ENCODE measurements at places on chromosomes 1 and 21.

DNA sequence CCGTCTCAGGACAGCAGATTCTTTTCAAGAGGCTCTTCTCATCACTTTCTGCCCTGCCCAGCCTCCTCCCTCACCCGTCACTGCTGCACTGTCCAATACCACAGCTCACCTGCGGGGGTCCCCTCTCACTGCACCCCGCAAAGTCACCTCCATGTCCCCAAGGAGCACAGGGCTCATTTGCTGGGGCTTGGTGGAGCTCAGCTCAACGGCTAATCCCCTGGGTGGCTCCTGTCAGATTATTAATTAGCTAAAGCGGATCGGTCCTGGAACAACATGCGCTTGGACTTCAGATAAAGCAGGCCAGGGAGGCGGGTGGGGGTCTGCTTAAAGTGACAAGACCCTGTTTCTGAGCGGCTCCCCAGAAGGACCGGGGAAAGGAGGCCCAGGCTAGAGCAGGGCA lies 43.1 kb downstream of the CASZ1 start:
- no peak for DNase-seq

- DNase-seq = no peak
These were observed 11.9 kb upstream of the NIBAN1 start for GRCh38 chr1:184986250-184986649.

DNA sequence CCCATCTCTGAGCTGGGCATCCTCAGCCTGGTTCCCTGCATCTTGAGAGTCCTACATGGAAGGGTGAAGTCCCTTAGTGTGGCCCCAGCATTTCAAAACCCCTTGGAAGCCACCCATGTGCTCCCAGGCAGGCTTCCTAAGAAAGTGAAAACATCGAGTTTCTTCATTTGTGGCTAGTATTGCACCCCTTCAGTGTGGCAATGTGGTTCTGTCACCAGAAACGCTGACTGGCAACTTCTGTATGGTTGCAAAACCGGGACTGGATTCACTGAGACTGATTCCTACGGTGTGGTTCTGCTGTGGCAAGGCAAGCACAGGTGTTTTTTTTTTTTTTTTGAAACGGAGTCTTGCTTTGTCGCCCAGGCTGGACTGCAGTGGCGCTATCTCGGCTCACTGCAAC lies 9.0 kb upstream of the IFNGR2 start:
- DNase-seq = no peak

DNA sequence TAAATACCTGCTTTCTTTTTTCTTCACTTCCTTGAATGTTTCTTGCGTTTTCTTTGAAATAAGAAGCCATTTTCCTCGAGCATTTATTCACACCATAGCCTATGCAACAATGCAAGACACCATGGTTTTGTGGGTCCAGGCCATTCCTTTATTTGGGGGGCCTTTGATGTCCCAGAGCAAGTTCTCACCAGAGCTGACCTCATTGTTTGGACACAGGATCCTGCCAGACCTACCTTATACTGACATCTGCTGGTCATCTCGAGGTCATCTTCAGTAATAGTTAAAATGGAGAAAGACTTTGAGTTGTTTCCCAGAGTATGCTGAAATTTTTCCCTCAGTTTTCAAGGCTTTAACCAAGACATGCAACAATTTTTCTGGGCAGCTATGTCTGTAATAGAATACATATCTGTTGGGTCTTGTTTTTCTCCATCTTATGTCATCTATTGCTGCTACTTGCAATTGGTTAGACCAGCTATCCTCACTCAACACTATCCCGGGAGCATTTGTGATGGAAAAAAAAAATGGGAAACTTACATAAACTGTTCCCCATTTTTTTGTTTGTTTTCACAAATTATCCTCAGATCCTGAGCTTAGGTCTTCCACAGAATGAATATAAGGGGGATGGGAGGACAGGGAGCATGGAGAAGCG lies 34.0 kb upstream of the BACE2 start:
- DNase-seq = no peak

- no peak for DNase-seq
These were observed 72.0 kb downstream of the ZNF281 start for GRCh38 chr1:200337831-200338230.

GRCh38 chr1:221408117-221408803 lies 333.6 kb downstream of the DUSP10 start:
- no peak for DNase-seq

- no peak for DNase-seq
These were observed 102.7 kb upstream of the VANGL1 start for GRCh38 chr1:115539061-115539460.

GRCh38 chr1:166069390-166069789 lies 97.4 kb downstream of the FAM78B start:
- DNase-seq = no peak

DNA sequence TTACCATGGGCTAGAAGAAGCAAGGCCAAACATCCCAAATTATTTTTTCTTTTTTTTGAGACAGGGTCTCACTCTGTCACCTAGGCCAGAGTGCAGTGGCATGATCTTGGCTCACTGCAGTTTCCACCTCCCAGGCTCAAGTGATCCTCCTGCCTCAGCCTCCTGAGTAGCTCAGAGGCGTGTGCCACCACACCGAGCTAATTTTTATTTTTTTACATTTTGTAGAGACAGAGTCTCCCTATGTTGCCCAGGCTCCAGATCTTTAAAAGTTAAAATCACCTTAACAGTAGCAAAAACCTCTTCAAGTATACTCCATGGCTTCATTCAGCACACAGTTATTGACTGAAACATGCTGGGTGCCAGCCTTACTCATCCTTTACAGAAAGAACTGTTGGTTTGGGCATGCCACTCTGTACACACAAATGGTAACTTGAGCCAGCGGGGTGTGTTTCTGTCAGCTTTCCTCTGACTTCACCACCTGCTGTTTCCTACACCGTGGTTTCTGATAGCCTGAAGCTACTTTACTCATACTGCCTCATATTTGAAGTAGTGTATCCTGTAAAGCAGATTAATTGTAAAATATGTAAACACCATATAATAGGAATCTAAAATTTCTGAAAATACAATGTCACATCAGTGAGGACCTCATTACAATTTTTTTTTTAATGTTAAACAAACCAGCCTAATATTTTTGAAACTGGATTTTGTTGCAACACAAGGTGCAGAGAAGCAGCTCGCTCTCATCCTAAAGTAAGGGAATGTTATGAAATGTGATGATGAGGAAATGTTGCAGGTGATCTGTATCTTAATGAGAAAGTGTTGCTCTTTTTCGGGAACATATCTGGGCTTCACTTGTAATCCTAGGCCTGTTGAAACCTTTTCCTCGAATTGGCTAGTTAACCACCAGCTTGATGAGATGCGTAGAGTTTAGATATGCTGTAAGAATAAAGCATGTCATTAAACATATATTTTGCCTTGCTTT lies 113.9 kb downstream of the ATP5PO start:
- no peak for DNase-seq

DNA sequence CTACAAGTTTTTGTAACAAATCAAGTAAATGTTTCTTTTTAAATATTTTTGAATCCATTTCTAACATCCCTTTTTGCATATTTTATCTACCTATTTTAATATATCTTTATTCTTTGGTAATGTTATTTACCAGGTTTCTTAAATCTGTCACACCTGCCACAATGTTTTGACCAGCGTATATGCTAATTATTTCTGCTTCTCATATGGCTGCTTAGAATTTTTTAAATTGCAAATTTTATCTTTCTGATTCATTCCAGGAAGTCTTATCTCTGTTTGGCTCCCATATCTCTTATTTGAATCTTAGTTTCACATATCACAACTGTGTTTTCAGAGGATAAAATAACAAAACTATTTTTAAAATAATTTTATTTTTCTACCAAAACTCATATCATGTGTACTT lies 1411.1 kb downstream of the KCNT2 start:
- no peak for DNase-seq

DNA sequence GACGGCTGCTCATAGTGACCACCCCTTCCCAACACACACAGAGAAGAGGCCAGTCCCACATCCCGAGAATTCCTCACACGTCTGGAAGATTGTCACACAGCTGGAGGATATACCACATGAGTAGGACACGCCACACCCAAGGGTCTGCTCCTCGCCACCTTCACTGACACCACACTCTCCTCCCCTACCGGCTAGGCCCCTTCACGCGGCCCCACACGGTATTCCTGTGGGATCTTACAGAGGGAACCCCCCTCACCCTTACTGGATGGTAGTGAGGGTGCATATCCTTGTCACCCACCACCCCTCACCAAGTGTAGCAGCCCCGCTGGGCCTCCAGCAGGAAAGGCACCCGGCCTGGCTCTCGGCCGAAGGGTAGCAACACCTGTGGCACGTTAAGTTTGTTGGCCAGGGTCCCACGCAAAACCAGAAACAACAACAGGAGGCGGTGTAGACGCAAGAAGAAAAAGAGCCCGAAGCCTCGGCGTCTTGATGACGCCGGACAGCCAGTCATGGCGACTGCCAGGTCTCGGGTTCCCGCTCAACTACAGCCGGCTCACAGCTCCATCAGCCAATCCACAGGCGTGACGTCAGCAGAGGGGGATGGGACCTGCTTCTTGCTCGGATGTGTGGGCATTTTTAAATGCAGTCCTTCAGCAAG lies at the start of gene NUP210L:
Gene NUP210L (minus strand): TSS at position 540 of the 658 bp plus-strand sequence.
- no peak for DNase-seq

DNA sequence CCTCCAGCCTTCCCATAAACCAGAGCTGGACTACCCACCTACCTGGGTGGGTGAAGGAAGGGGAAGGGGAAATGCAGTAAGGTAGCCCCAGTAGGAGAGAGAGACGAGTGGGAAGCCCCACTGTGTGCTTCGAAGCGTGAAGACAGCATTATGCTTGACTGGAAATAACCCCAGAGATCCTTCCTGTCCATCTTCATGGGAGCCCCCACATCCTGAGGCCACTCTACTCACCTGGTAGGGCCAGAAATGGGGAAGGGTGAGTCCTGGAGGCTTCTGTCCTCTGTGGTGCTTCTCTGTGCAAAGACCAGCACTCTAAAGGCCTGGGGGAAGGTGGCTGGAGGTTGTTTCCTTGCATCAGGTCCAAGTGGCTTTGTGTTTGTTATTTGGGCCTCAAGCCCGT lies 10.0 kb upstream of the RASSF5 start:
- DNase-seq = no peak

DNA sequence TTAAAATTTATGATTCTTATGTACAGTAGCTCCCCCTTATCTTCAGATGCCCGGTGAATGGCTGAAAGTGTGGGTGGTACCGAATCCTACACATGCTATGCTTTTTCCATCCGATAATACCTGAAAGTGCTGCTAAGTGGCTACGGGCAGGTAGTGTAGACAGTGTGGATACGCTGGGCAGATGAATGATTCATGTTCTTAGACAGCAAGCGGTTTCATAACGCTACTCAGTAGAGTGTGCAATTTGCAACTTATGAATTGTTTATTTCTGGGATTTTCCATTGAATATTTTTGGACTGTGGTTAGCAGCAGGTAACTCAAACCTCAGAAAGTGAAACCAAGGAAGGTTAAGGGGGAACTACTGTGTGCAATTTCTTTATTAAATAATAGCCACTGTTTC lies 7.5 kb downstream of the PCP4 start:
- no peak for DNase-seq

DNA sequence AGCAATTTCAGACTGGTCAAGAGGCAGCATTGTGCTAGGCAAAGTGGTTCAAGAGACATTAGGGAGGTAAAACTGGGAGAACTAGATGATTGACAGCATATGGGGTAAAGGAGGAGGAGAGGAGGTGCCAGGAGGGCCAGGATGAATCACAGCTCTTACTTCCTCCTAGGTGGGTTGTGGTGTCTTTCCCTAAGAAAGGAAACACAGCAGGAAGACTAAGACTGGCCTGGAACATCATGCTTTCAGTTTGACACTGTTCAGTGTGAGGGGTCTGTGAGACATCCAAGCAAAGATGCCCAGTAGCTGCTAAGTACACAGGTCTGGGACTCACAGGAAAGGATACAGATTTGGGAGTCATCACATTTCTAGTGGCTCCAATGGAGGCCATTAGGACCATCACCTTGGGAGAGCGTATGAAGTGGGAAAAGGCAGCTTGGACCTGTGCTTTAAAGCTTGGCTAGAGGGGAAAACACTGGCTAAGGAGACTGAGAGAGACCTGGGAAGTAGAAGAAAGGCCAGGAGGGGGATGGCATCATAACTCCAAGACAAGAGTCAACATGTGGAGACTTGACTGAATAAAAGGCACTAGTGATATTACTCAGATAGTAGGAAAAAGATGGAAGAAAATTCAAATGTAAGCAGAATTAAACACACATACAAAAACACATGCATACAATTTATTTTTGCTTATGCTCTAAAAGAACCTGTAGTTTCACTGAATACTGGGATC lies 17.3 kb downstream of the CD58 start:
- no peak for DNase-seq

DNA sequence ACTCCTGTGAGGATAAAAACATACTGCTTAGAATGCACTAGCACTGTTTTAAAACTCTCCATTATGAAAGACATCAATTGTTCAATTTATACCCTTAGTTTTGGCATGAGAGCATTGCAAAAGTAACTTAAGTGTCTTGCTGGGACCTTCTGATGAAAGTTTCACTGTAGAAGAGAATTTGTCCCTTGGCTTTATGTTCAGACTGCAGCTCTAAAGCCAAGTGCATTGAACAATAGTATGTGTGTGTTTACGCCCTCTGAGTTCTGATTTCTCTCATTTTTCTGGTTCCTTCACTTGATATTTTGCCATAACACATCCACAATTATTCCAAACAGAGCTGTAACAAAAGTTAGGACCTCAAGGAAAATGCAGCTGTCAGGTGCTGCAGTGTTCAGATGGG lies 474.6 kb downstream of the DISC1 start:
- DNase-seq = no peak

All from HAP-1 (cell line).